ENCODE measurements at places on chromosomes 6 and 20. TPM values are rescaled to one million over a fixed set of nuclear protein-coding genes. Genes with fewer than 3 reads are reported as not detected.
A peak's percentile ranks its signal among the peaks of the same experiment; 100 is the strongest.

DNA sequence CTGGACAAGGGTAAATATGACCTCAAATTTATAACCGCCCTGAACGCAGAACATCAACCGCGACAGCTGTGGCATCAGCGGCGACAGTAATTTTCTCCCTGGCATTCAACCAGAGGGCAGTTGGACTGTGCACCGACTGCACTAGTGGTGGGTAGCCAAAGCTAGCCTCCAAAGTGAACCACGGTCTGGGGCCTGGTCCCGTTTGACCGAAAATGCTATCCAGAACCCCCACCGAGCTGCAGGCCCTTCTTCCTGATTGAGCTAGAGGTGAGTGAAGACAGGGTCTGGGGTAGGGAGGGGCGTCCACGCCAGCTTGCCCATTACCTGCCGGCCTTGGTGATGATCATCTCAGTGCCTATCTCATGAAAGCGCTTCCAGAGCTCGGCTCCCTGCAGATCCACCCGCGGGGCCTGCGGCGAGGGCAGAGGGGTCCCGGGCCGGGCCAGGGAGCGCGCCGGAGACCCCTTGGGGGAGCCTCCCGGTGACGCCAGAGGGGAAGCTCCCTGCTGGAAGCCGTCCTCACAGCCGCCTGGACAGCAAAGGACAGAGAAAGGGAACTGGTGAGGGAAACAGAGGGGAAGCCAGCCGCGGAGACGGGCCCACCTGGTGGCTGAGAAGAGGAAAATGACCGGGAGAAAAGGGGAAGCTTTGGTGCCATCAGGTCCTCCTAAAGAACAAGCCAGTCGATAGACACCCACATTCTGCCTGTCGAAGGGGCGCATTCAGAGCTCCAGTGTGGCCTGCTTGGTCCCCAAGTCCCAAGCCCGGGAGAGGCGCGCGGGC lies 2.0 kb downstream of the TBX18 start:
- H3K4me3 ChIP-seq = no peak overlapping the region
- peaks cover 31% of the 10 kb centered on the region for H3K27me3 ChIP-seq
- H3K36me3 ChIP-seq = no peaks in the 10 kb centered on the region
- peaks cover 8% of the 10 kb centered on the region for H3K4me1 ChIP-seq
- H3K27ac ChIP-seq = no peak overlapping the region
- DNase-seq = no peak

DNA sequence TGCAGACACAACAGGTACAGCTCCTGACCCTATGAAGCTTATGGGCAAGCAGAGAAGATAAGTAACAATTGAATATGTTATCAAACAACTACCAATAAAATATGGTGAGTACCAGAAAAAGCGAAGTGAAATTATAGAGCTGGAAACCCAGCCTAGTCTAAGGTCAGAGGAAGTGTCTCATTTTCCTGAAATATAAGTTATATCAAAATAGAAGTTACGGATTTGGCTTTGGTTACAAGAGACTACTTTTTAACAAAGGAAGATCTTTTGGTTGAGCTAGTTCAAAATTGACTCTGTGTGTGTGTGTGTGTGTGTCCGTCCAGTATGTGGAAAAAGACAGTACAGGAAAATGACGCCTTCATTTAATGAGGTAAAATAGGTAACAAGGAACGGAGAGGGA lies 8.9 kb downstream of the STX11 start:
- no peaks in the 10 kb centered on the region for H3K27me3 ChIP-seq
- H3K4me3 ChIP-seq = no peak overlapping the region
- no peak for DNase-seq

- peaks cover 74% of the 10 kb centered on the region for H3K4me1 ChIP-seq
- peak overlapping the region; percentile 7 for H3K27ac ChIP-seq
- H3K27me3 ChIP-seq = no peaks in the 10 kb centered on the region
- DNase-seq = no peak
Measured at GRCh38 chr6:111732390-111732789, 126.7 kb upstream of the TRAF3IP2 start.

HSD17B8 gene
- total RNA-seq = 13.9 TPM

- no peaks in the 10 kb centered on the region for H3K4me1 ChIP-seq
- H3K27ac ChIP-seq = no peak overlapping the region
- H3K4me3 ChIP-seq = no peak overlapping the region
- no peak for DNase-seq
- H3K36me3 ChIP-seq = no peaks in the 10 kb centered on the region
Measured at GRCh38 chr20:38271608-38272120, 11.1 kb upstream of the KIAA1755 start.

SAMD10 gene
- total RNA-seq = 24.2 TPM

TNNC2 gene
- total RNA-seq = 0.41 TPM

GRCh38 chr6:19597809-19598320 lies 239.3 kb upstream of the ID4 start:
- DNase-seq = no peak
- H3K27ac ChIP-seq = no peak overlapping the region
- no peaks in the 10 kb centered on the region for H3K36me3 ChIP-seq
- H3K4me1 ChIP-seq = no peaks in the 10 kb centered on the region
- H3K27me3 ChIP-seq = no peaks in the 10 kb centered on the region
- no peak overlapping the region for H3K4me3 ChIP-seq

GRCh38 chr6:112939563-112939962 lies 592.4 kb downstream of the RFPL4B start:
- no peak overlapping the region for H3K4me3 ChIP-seq
- H3K27me3 ChIP-seq = no peaks in the 10 kb centered on the region
- no peaks in the 10 kb centered on the region for H3K36me3 ChIP-seq
- DNase-seq = no peak

- no peak overlapping the region for H3K4me3 ChIP-seq
- H3K4me1 ChIP-seq = no peaks in the 10 kb centered on the region
- peaks cover 2% of the 10 kb centered on the region for H3K27me3 ChIP-seq
Measured at GRCh38 chr6:42507901-42508300, 55.9 kb upstream of the UBR2 start.

PXT1 gene
- not detected for total RNA-seq

- peaks cover 6% of the 10 kb centered on the region for H3K36me3 ChIP-seq
- DNase-seq = no peak
- no peak overlapping the region for H3K4me3 ChIP-seq
- peaks cover 11% of the 10 kb centered on the region for H3K4me1 ChIP-seq
Measured at GRCh38 chr20:41563087-41563486, 55.1 kb downstream of the CHD6 start.

SLC26A8 gene
- total RNA-seq = not detected

KCNB1 gene
- 0.03 TPM for total RNA-seq

GRCh38 chr6:23137611-23138010 lies 568.2 kb downstream of the HDGFL1 start:
- no peak overlapping the region for H3K4me3 ChIP-seq
- no peak overlapping the region for H3K27ac ChIP-seq
- H3K4me1 ChIP-seq = no peaks in the 10 kb centered on the region
- no peaks in the 10 kb centered on the region for H3K36me3 ChIP-seq

DNA sequence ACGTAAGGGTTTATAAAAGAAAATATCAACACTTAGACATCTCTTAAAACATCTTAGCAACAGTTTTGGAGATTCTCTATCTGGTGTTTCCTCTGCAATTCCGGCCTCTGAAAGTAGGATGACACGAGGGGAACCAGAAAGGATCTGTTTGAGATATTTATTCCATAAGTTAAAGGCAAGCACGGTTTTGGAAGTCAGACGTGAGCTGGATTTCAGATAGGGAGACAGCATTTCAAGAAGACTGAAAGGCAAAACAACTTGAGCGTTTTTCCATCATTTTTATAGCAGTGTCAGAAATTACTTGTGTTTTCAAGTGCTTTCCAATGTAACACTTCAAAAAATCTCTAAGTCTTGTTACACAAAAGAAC lies 52.9 kb upstream of the BTN3A2 start:
- H3K36me3 ChIP-seq = no peaks in the 10 kb centered on the region
- H3K4me3 ChIP-seq = peak overlapping the region; percentile 41
- no peak for DNase-seq
- peaks cover 2% of the 10 kb centered on the region for H3K4me1 ChIP-seq

DNA sequence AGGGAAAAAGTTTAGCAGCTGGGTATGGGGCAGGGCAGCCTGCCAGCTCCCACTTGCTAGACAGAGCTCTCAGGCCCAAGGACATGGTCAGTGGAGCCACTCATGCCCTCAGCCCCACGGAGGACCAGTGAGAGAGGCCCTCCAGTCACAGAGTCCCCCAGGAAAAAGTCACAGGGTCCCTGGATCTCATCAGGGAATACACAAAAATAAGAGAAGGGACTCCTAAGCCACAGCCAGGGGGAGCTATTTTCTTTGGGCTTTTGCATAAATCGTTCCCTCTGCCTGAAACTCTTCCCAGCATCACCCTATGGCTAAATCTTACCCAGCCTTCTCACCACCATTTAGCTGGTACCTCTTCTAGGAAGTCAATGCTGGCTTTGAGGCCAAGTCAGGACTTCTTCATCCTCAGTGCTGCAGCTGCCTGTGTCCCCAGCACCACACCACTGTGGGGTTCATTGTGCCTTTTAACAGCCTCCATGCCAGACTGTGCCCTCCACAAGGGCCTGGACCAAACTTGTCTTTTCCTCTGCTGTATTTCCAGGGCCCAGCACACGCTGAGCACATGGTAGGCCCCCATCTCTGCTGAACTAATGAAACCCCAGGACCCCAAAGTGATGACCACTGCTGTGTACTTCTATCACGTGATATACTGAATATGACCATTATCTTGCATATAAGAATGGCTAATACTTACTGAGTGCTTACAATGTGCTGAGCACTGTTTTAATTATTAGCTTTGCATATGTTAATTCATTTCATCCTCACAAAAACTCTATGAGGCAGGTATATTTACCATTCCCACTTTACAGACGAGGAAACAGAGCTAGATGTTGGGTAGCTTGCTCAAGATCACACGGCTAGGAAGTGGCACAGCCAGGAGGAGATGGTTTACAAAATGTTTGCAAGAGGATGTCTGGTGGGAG lies 2.0 kb downstream of the ZNF335 start:
- no peak for DNase-seq
- peak overlapping the region; percentile 99 for H3K4me3 ChIP-seq
- no peaks in the 10 kb centered on the region for H3K27me3 ChIP-seq
- peaks cover 48% of the 10 kb centered on the region for H3K36me3 ChIP-seq

DNA sequence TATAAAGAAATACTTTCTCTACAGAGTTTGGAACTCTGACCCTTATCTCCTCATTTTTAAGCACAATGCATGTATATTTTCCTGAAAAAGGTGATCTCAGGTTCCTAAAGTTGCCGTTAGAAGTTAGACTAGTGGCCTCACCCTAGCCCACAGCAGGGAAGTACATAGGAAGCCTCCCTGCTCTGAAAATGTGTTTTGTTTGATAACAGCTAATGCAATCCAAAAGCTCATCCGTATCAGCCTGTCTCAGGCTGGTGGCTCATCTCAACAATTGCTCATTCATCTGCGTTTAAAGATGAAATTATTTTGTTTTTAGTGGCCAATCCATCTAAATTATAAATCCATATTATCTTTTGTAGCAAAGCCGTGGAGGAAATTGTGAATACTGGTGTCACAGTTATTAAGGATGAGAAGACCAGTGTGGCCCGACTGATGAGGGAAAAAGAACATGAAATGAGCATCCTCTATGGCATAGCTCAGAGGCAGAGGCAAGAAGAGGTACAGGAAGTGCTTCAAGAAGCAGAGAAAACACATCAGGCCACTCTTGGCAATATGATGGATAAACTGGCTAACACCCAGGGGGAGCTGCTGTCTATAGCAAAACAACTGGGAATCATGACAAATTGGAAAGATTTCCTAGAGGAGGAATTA lies 20.1 kb downstream of the C6orf163 start:
- no peak overlapping the region for H3K4me3 ChIP-seq
- H3K27me3 ChIP-seq = no peaks in the 10 kb centered on the region
- H3K4me1 ChIP-seq = no peaks in the 10 kb centered on the region
- H3K27ac ChIP-seq = no peak overlapping the region
- no peak for DNase-seq

DNA sequence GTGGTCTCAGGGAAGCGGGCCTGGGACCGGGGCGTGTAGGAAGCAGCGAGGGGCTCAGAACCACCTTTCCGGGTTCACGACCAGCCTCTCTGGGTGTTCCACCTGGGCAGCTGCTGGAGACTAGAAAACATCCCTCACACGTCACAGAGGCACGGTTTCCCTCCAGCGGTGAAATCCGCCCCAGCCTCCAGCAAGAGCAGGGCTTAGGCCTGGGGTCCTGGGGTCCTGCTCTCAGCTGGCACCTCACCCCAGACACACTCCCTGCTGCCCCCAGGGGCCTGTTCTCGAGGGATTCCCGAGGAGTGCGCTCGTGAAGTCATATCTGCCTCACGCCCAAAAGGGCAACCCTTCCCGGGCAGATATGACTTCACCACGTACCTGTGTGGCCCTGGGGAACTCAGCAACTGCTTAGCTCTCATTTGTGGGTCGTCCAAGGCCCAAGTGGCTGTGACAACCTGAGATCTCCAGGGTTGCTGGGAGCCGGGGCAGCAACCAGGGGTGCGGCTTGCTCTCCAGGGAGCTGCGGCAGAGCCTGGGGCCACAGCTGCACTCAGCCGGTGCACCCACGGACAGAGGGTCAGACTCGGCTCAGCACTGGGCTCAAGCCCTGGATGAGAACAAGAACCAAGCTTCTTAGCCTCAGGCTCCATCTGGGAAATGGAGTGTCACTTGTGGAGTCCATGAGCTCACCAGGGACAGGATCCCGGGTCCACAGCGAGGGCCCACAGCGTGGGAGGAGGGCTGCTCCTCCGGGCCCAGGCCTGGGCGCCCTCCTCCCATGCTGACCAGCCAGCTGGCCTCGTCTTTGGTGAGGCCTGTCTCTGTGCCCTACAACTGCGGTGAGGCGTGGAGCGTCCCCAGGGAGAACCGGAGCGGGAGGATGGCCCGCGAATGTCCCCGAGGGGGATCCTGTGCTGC lies 661 bp downstream of the FNDC11 start:
- peaks cover 32% of the 10 kb centered on the region for H3K4me1 ChIP-seq
- no peak overlapping the region for H3K27ac ChIP-seq
- H3K27me3 ChIP-seq = peaks cover 19% of the 10 kb centered on the region
- no peak for DNase-seq
- H3K4me3 ChIP-seq = peak overlapping the region; percentile 61

GNMT gene
- total RNA-seq = 1.7 TPM

DNA sequence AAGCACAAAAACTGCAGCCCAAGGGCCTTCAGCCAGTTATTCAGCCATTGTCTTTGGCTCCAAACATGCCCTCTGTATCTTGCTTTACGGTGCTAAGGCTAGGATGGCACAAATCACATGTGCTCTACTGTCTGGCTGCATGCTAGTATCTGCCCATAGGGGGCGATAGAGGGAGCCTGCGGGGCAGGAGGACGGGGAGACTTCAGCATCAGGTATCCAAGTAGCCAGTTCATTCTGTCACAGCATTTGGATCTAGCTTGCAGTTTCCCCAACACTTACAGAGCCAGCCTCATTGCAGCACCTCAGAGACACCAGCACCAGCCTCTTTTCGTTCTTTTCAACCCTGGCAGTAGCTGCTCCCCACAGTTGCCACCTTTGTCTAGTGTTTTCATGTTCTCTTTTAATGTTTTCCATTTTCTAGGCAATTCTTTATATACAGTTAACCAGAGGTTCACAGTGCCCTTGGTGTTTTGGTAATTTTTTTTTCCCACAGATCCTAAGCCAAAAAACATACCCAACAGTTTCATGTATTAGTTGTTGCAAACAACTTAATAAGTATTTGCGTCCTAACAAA lies 705.9 kb downstream of the PTPRT start:
- no peak overlapping the region for H3K27ac ChIP-seq
- H3K27me3 ChIP-seq = no peaks in the 10 kb centered on the region
- DNase-seq = no peak
- H3K36me3 ChIP-seq = no peaks in the 10 kb centered on the region
- H3K4me1 ChIP-seq = no peaks in the 10 kb centered on the region

SIM1 gene
- not detected for total RNA-seq

Data from T-cell (primary cell).